SK-N-SH treated with all-trans-retinoic acid at 6 μM for 48 hours (cell line): ENCODE measurements at places on chromosomes 16 and 17.
A peak's percentile ranks its signal among the peaks of the same experiment; 100 is the strongest.

DNA sequence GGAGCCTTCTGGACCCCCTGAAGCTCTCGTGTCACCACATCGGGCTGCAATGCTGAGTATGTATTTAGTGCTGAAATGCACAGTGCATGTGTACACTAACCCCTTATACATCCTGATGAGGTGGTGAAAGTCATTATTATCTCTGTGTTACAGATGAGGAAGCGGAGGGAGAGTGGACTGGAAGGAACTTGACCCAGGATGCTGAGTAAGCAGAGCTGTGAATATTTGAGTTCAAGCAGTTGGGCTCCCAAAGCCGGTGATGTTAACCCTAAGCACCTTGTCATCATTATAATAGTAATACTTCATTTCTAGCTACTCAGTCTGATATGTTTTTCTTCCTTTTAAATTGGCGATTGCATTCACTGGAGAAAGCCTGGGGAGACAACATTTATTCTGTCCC is 25.9 kb upstream of the NKD1 start:
- no peak for ATAC-seq

DNA sequence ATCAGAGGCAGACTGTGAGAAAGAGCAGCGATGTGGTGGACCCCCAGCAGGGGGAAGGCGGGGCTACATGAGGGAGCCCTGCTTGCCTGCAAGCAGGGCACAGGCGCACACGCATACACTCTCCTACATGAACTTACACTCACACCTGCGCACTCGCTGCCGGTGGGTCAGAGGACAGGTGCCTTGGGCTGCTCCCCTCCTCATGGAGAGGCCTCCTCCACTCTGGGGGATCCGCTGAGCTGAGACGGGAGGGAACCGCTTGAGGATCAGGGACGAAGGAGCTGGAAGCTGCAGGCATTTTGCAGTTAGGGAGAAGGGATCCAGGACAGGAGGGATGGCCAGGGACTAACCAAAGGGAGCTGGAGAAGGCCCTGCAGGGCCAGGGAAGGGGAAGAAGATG is 14.2 kb downstream of the OSBPL7 start:
- ATAC-seq: no peak

DNA sequence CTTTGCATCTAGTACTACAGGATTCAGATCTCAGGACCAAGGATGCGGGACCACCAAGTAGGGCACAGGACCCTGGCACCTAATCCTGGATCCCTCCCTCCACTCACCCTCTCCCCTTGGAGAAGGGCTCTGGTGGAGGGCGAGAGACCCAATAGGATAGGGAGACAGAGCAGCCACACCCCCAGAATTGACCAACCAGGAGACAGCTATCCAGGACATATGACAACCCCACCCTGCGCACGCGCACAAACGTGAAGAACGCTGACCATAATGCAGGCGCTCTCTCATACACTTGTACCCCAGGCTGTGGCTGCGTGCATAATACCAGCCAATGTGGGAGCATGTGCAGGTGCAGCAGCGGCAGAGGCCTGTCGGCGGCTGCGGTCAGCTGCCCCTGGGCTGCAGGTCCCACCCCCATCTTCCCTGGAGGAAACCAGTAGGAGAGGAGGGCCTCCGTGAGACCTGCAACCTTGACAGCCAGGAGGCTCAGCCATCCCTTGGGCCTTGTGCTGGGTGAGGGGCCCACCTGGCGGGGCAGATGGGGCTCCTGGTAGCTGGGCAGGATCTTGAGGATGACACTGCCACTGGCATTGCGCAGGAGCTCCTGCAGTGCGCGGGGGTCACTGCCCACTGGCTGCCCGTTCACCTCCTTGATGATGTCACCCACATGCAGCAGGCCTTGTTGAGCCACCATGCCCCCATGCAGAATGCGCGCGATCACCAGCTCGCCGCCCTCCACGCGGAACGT is 25.4 kb downstream of the MPP2 start:
- ATAC-seq: no peak

- no peak for ATAC-seq
These were observed 386.2 kb upstream of the CCL2 start for GRCh38 chr17:33868899-33869298.

DNA sequence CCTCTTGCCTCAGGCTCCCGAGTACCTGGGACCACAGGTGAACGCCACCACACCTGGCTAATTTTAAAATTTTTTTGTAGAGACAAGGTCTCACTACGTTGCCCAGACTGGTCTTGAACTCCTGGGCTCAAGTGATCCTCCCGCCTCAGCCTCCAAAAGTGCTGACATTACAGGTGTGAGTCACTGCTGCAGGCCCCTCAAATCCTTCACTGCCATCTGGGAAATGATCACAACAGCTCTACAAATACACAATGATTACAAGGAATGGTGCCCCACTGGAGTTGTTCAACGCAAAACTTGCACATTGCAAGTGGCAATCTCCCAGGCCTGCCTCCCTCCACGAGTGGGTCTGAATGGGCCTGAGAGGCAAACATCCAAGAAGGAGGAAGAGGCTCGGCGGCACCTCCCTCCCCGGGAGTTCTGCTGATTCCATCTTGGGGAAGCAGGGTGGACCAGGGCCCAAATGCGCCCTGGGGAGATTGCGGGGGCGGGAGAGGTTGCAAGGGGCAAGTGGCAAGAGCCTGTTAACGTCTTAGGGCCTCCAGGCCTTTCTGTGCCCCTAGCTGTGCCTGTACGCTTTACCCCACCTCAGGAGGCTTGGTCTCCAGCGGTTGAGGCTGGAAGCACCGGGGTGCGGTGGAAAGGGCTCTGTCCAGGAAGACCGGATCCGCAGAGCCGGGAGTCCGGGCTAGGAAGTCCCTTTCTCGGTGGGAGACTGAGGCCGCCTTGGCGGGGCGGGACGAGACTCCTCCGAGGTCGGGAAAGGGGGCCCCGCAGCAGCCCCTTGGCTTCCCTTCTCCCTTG is 656 bp upstream of the IGFBP4 start:
- peak; percentile 7 for ATAC-seq

DNA sequence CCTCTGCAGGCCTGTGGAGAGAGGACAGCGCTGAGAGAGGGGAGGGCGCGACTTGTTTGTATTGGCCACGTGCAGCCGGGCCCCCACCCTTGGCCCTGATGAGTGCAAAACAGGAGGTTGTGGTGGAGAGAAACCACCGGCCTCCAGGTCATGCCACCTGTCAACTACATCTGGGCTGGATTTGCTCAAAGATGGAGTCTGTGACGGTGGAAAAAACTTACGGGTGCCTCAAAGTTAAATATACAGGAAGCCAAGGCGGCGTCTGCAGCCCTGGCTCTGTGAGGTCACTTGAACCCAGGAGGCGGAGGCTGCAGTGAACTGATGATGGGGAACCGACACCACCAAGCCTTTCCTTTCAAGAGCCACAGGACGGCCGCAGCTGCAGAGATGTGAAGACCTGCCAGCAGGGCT is 15.7 kb downstream of the C16orf74 start:
- ATAC-seq: no peak

- no peak for ATAC-seq
These were observed 51.3 kb upstream of the MRPS23 start for GRCh38 chr17:57900991-57901743.

DNA sequence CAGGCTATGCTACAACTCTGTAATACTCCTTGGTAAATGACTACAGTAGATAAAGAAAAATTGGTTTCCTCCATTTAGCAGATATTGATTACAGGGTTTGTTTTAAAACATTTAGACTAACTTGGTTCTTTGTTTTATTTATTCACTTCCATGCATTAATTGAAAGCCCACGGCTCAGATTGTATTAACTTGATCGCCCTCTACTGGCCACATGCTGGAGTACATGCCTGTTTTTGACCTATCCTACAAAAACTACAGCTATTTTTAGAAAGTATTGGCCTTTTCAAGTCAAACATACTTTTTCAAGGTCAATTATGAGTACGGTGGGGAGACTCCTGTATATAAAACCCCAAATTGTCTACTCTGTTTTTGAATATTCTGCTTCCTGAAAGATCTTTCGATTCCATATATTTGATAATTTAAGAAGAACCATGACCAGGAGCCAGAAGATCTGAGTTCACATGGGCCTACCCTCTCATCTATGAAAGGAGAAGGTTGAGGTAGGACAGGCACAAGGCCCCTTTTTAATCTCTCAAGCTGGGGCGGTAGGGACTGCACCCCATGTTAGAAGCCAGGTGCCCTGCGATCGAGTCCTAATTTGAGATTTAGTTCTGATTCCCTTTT is 51.8 kb downstream of the CA10 start:
- ATAC-seq: 0 out of 3 replicates have a peak, but pooled peaks have one; percentile 34

- peak; percentile 88 for ATAC-seq
These were observed 57.1 kb downstream of the SPECC1 start for GRCh38 chr17:20066253-20066652.

GRCh38 chr17:2061441-2061958 is 6.6 kb downstream of the HIC1 start:
- ATAC-seq: no peak

- no peak for ATAC-seq
These were observed 4.9 kb downstream of the FUS start for GRCh38 chr16:31184888-31185287.

DNA sequence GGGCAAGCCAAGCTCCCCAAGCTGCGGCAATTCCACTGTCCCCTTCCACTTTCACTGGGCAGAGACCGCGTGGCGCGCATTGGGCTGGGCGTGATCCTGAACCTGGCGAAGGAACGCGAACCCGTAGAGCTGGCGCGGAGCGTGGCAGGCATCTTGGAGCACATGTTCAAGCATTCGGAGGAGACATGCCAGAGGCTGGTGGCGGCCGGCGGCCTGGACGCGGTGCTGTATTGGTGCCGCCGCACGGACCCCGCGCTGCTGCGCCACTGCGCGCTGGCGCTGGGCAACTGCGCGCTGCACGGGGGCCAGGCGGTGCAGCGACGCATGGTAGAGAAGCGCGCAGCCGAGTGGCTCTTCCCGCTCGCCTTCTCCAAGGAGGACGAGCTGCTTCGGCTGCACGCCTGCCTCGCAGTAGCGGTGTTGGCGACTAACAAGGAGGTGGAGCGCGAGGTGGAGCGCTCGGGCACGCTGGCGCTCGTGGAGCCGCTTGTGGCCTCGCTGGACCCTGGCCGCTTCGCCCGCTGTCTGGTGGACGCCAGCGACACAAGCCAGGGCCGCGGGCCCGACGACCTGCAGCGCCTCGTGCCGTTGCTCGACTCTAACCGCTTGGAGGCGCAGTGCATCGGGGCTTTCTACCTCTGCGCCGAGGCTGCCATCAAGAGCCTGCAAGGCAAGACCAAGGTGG is 9.8 kb downstream of the SARM1 start:
- ATAC-seq: no peak

- ATAC-seq: no peak
These were observed 11.9 kb upstream of the RASD1 start for GRCh38 chr17:17508019-17508535.

DNA sequence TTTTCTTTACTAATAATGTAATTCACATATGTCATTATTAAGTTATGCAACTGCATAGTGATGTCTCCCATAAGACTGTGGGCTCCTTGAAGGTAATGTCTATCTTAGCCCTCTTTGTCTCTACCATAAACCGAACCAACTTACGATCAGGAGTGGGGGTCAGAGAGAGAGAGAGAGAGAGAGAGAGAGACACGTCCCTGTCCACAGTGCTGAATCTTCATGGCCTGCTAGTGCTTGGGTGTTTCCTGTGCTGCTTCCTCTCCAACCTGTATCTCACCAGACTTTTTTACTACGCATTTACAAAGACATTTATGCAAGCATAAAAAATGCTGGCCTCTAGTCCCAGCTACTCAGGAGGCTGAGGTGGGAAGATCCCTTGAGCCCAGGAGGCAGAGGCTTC is 52.2 kb upstream of the HAPSTR1 start:
- ATAC-seq: no peak

- ATAC-seq: no peak
These were observed 3.6 kb downstream of the ADCY7 start for GRCh38 chr16:50269769-50270509.

- ATAC-seq: no peak
These were observed 65.0 kb downstream of the C17orf58 start for GRCh38 chr17:67931227-67931626.

GRCh38 chr16:1917665-1918350 is 407 bp downstream of the HS3ST6 start:
- no peak for ATAC-seq

DNA sequence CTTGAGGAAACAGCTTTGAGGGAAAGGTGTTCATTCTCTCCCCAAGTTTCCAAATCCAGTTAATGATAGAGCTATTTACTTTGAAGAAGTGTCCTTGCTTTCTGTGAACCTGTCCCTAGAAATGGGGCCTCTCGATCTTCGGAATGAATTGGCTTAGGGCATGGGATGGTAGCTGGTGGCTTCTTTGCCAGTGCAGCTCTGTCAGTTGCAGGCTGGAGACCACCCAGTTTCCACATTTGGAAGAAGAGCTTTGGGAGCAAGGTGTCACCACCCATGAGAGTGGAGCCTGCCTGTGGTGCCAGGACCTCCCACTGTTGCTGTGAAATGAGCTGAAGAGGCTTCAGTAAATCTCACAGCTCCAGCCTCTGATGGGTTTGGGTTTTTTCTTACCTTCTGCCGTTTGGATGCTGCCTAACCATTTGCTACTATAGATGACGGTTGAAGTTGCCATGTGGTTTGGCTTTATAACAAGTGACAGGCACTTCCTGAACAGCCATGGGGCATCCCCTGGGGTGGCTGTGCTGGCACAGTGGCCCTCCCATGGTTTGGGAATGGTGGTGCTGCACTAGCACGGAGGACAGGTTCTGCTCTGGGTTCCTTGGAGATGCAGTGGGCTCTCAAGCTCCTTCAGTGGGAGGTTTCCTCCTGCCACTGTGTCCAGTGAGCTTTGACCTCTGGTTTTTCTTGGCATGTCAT is 19.5 kb upstream of the SLC5A10 start:
- ATAC-seq: no peak

GRCh38 chr16:25210758-25211157 is 6.0 kb upstream of the AQP8 start:
- ATAC-seq: peak; percentile 60

GRCh38 chr17:65857718-65858117 is 296.3 kb upstream of the AXIN2 start:
- peak; percentile 90 for ATAC-seq

- ATAC-seq: no peak
These were observed 643.2 kb downstream of the WWOX start for GRCh38 chr16:78742501-78743283.

- no peak for ATAC-seq
These were observed 225.7 kb downstream of the CBLN1 start for GRCh38 chr16:49055824-49056545.

DNA sequence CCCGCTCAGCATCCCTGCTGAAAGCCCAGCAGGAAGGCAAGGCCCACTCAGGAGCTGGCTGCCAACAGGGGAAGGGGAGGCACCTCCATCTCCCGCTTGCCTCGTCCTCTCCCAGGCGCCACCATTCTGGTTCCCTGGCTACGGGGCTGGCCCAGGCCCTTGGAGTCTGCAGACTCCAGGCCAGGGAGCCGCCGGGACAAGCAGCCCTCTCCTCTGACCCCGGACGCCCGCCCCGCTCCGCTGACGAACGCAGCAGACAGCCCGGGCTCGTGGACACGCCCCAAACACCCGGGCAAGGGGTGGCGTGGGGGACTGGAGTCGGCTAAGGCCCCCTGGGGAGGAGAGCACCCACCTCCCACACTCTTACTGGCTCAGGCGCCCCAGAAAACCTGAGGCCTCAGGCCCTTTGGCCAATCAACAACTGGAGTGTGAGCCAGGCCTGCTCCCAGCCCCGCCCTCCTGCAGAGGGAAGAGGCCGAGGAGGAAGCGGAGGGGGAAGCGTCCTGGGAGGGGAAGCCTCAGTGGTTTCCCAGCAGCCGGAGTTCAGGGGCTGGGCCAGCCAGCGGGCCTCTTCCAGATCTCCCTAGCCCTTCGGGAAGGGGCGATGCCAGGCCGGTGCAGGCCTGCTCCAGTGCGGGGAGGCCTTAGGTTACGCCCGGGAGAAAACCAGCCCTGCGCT is 4.2 kb downstream of the MNT start:
- ATAC-seq: peak; percentile 58
